Urinary bladder (tissue), 4 donors: ENCODE measurements at places on chromosomes 6 and 20.

DNA sequence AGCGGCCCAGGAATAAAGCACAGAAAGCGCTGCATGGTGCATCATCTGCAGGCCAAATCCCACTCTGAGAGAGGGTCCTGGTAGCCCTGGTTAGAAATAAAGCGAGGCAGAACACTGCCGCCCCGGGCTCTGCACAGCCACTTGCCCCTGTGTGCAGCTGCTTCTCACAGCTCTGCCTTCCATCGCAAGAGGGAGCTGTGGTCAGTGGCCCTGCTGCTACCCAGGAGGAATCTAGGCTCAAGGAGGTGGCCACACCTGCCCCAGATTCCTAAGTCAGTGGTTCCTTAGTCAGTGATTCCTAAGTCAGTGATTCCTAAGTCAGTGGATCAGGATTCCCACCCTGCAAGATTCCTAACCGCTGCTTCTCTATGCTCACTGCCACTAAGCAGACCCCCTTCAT, 8.8 kb downstream of the CDH4 start:
- no peak for DNase-seq

GRCh38 chr6:4388675-4389074, 253.3 kb upstream of the ECI2 start:
- DNase-seq = no peak

GRCh38 chr6:116697480-116697879, 16.5 kb downstream of the KPNA5 start:
- no peak for DNase-seq

DNA sequence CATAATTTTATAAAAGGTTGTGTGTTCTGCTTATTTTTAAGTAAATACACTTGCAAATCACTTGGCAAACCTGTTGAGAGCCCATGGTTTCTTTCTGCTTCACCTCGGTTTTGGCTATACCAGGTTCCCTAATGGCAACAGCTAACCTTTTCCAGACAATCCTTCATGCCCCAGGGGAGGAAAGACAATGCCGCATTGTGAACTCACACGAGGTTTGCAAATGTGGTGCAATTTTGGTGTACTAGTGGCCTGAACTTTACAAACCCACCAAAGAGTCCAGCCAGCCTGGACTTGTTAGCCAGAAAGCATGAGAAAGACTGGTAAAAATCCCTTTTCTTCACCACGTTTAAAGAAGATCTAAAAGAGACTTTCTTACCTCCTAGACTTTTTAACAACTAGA, 84.8 kb upstream of the SOX4 start:
- DNase-seq = no peak

DNA sequence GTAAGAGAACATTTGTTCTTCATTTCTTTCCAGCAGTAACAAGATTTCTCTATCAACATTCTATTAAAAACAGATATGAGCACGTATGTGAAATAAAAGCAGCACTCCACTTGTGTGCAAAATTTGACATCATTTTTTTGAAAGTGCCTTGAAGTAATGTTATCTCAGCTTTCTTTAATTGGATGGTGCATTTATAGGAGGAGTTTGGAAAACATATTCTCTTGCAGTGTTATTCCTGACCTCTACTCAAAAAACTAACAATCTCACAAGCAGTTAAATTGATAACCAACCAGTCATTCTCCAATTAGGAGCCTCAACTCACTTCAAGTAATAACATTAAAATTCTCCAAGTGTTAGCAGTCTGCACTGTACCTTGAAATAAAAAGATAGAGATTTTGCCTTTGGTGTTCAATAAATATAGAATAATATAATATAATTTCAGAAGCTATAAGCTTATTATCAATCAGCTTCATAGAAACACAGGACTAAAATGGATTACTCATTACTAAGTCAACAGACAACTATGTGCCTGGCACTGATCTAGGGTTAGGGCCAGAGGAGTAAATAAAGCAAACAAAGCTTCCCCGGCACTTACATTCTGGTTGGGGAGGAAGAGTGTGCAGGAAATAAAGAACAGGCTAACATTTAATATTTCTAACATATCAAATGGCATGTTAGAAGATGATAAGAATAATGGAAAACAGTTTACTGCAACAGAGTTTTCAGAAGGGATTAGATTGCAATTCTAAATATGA, 149.0 kb upstream of the SGK1 start:
- DNase-seq = no peak

DNA sequence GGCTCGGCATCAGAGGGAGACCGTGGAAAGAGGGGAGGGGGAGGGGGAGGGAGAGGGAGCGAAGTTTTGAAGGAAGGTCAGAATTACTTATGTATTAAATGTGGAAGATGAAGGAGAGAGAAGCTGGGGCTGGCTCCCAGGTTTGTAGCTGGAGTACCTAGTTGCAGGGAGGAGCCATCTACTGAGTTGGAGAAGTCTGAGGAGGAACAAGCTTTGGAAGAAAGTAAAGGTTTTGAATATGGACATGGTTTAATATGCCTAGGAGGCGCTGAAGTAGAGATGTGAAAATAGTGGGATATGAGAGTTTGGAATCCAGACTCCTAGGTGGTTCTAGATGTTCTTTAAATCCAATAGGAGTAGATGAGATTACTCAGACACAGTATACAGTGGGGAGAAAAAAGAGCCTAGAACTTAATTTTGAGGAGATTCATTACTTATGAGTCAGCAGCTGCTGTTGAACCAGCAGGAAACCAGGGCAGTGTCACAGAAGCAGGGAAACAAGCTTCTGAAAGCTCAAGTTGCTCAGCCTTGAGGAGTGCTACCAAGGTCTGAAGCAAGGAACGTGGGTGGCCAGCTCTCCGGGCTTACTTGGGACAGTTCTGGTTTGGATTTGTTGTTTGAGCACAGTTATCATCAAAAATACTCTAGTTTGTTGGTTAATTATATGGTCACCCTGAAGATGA, 149.3 kb downstream of the UTRN start:
- no peak for DNase-seq

- no peak for DNase-seq
These were observed 216.9 kb downstream of the EYA2 start for GRCh38 chr20:47111576-47111975.

- no peak for DNase-seq
These were observed 22.6 kb downstream of the CNR1 start for GRCh38 chr6:88143421-88144157.

DNA sequence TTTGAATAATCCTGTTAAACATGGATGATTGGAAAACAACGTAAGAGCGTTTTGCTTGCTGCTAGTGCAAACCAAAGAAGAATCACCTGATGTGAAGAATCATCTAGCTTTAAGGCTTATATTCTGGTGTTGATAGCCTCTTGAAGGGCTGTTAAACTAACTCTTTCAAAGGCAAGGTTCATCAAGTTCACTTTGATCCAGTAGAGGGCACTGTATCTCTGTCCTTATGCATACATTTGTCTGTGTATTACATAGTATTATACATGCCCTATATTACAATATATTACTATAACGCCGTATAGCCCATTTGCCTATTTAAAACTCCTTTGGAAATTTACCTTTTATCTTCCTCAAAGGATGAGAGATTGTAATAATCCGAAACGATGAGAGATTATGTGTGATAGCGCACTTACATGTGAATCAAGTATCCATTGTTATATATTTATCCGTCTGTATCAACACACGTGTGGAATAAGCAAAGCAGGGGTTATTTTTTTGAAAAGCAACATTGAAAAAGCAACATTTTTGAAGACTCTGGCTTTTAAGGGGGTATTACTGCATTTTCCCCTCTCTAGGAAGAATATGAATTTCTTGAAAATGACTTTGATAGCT, 50.8 kb upstream of the NRN1 start:
- DNase-seq = no peak
